Activated naive CD4-positive, alpha-beta T cell treated with anti-CD3 and anti-CD28 coated beads, Interleukin-2, amount 50 U/mL, for 72 hours (primary cell): ENCODE measurements at places on chromosomes 11 and 22.

DNA sequence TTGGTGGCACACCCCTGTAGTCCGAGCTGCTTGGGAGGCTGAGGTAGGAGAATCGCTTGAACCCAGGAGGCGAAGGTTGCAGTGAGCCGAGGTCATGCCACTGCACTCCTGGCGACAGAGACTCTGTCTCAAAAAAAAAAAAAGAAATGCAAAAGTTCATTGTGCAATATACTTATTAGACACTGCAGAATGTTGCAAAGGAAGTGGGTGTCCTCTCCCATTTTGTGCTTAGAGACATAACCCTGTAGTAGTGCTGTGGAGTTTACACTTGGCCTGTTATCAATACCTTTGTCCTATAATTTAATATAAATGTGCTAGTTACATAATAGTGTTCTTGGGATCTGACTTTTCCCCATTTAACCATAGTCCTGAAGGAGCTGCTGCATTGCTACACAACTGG, 9.4 kb downstream of the BCL2L13 start:
- DNase-seq = no peak

DNA sequence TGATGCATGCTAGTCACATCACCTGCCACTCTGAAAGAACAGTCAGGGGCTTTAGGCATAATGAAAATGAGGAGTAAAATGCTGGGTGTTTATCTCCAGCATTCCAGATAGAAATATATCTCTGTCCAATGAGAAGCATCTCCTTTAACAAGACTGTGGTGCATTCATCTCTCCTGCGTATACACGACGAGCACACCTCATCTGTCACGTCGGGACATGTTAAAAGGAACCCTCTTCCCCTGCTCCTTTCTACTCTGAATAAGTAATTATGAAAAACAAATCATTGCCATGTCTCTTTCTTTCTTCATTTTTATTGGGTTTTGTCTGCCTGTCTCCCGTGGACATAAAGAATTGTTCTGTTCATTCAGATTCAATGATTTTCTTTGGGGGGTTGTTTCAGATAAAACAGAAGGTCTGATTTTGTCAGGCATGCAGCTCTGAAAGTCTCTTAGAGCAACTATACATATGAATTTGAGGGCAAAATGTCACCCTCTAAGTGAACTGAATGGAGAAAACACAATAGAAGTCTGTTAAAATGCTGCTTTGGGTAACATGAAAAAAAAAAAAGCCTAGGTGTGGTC, 195.0 kb downstream of the MAML2 start:
- no peak for DNase-seq

DNA sequence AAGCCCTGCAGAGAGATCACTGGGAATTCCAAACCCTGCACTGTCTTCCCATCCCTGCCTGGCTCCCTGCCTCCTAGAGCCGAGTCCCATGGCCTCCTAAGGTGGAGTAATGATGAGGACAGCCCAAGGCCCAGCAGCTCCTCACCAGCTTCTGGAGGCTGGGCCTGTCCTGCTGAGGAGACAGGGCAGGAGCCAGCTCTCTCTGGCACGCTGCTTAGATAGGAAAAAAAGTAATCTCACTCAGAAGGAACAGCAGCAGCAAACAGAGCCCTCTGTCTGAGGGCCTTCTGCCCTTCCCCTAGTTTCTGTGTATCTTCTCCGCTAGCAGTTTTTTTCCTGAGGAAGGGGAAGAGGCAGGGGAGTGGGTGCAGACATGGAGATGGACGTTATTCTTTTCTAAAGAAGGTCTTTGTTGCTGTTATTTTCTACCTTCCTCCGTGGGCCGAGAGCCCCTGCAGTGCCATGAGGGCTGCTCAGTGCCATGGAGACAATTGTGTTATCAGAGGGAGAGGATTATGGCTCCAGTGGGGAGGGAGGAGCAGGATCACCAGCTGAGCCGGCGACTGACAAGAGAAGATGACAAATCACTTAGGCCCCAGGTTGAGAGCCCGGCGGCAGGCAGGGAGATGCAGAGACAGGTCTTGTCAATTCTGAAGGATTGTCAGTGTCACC, 315.3 kb downstream of the BUD13 start:
- no peak for DNase-seq

DNA sequence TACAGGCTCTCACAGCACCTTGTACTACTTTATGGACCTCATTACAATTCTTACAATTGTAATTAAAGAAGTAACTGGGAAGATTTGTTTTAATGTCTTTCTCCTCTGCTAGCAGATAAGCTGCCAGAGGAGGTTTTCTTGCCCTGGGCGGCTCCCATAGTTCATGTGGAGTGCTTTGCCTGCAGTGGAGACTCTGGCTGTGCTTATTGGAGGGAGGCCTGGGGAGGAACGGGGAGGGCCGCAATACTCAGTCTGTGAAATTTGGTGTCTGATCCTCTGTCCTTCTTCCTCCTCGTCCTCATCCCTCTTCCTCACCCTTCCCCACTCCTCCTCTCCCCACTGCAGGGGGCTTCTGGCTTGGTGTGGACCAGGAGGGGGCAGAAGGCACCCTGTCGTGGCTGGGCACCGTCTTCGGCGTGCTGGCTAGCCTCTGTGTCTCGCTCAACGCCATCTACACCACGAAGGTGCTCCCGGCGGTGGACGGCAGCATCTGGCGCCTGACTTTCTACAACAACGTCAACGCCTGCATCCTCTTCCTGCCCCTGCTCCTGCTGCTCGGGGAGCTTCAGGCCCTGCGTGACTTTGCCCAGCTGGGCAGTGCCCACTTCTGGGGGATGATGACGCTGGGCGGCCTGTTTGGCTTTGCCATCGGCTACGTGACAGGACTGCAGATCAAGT, 5.6 kb downstream of the SLC35C1 start:
- no peak for DNase-seq

- no peak for DNase-seq
These were observed 7.2 kb downstream of the ARSA start for GRCh38 chr22:50620593-50621355.

DNA sequence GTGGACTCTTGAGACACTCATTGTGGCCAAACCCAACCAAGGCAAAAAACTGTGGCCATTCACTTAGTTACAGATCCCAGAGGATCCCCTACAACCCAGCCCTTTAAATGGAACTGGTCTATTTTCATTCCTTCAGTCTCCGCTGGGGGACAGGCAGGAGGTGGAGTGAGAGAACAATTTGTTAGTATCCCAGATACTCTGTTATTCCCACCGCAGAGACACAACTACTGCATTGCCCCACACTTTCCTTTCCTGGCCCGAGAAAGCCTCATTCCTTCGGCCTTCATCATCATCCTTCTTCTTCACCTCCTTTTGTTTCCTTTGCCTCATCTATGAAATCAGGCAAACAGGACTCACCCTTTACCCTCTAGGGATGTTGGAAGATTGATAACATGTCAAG, 191.1 kb downstream of the NTM start:
- DNase-seq = no peak
